ENCODE measurements at places on chromosomes 13 and 19.
A peak's percentile ranks its signal among the peaks of the same experiment; 100 is the strongest.

DNA sequence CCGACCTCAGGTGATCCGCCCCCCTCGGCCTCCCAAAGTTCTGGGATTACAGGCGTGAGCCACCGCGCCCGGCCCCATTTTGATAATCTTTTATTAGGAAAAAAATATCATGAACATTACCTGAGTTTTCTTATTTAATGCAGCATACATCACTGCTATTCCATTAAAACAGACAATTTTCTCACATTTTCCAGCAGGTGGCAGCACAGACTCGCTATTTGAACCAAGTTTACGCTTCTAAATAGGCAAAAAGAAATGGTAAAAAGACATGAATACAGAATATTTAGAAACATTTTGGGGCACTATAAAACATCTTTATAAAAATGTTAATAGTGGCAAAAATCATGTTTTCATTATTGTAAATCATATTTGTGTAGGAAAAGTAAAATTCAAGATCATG lies 903.1 kb downstream of the SLITRK6 start:
- peak; percentile 53 for DNase-seq

GRCh38 chr13:99086267-99087097 lies 108.6 kb upstream of the DOCK9 start:
- DNase-seq: peak; percentile 90

DNA sequence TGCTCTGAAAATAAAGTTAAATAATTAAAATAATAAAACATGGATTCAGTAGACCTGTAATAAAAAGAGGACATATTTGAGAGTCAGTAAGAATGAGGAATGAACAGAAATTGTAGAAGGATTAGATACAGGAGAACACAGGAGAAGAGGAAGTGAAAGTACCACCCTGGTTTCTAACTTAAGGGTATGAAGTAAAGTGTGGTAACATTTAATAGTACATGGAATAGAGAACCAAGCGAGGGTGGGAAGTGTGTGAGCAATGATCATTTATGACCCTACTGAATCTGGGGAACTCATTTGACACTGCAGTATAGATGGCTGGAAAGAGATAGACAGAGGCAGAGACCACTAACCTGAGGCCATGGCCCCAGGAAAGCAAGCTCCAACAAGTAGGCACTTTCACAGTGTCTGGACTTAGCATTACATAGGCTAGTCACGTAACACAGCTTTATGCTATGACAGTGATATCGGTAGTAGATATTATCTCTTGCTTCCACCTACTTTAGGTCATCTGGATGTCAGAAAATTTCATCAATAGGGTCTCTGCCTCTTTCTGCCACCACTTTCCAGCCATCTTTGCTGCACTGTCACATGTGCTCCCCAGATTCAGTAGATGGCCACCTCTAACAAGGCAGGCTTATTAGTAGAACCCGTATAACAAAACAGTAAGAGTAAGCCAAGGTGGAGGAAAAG lies 633.9 kb upstream of the MIR17HG start:
- no peak for DNase-seq

DNA sequence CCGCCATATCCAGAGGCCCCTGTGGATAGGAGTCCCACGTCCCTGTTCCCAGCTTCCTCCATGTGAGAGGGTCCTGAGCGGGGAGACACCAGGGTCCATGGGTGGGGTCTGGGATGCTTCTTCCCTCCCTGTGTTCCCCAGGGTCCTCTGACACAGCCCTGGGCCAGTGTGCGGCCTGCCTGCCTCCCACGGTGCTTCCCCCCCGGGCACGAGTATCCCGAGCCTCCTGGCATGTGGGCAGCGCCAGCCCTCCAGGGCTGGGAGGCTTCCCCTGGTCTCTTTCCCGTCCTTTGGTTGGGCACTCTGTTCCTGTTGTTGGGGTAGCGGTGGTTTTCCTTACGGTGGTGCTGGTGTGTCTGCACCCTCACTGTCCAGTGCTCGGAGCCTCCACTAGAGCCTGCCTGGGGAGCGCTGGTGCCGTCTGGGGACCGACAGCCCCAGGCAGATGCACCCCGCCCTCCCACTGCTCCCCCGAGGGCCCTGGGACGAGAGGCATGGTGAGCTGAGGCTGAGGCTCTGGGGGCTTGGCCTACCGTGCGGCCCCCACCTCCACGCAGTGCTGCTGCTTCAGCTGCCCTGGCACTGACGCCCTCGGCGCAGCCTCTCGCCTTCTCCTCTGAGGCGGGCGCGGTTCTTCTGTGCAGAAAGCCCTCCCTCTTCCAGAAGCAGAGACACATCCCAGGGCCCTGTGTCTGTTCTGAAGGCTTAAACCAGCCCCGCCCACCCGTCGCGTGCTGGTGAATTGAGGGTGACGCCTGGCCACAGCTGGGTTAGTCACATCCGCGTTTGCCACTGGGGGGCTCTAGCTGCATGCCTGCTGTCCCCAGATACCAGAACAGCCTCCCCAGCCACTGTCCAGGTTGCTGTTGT lies 27.9 kb downstream of the PLEKHJ1 start:
- peak; percentile 77 for DNase-seq

All from GM20000 (cell line).